Stimulated activated effector memory CD8-positive, alpha-beta T cell treated with anti-CD3 and anti-CD28 coated beads, Interleukin-12 subunit alpha, Interleukin-12 subunit beta, amount 100 ng/mL, for 72 hours (primary cell): ENCODE measurements at places on chromosomes 3 and 15.
A peak's percentile ranks its signal among the peaks of the same experiment; 100 is the strongest.

- DNase-seq, result no peak
These were observed 49.1 kb upstream of the RAB6B start for GRCh38 chr3:133944641-133945380.

DNA sequence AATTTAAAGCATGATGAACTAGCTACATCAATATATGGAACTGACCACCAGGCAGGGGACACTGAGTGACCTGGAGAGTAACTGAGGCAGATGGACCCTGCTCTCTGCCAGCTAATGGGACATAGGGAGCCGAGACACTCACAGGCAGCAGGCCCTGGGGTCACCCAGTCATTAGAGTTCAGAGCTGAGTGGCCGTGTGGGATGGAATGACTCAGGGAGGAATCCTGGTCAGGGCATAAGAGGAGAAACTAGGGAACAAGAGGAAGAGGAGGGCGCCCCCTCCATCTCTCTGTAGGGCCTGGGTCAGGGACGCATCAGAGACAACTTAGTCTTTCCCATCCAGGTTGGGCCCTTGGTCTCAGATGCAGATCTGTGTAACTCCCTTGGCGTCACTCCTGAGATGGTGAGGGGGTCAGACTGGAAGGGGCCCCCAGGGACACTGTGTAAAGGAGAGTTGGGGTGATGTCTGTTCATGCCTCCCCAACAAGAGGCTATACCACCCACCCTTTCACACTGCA, 39.8 kb downstream of the CCDC12 start:
- DNase-seq, result no peak

GRCh38 chr3:46714728-46715506, 2.8 kb downstream of the PRSS50 start:
- DNase-seq, result no peak

DNA sequence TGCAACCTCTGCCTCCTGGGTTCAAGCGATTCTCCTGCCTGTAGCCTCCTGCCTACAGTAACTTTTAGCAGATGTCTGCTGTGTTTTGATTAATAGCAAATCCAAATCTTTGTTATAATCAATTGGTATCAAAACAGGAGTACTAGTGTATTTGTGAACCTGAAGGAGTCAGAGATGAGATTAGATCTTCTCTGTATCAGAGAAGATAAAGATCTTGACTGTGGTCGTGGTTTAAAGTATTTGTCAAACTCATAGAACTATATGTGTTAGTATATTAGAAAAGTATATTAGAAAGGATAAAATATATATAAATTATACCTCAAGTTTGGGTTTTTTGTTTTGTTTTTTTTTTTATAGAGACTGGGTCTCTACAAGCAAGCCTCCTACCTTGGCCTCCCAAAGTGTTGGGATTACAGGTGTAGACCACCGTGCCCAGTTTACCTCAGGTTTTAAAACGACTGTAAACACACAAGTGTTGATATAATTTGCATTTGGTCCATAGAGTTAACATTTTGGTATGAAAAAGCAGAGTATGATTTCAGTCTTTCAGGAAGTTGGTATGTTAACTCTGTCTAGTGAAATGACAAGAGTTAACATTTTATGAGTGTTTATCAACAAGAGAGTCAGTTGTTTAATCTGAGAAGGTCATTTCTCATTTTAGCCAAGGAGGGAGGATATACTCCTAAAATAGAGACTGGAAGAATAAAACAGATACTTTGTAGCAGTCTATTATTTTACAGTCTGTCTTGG, 18.3 kb downstream of the RTF1 start:
- DNase-seq, result no peak

GRCh38 chr3:106428565-106428994, 559.8 kb upstream of the CBLB start:
- no peak for DNase-seq

GRCh38 chr3:62876064-62876463, 848 bp upstream of the CADPS start:
- DNase-seq, result no peak

GRCh38 chr3:105688821-105689220, 180.0 kb downstream of the CBLB start:
- DNase-seq, result no peak

GRCh38 chr3:72347819-72348319, 500.4 kb downstream of the SHQ1 start:
- DNase-seq, result no peak

- DNase-seq, result peak; percentile 80
These were observed 27.6 kb downstream of the ZNF589 start for GRCh38 chr3:48268381-48268935.

- no peak for DNase-seq
These were observed 1.4 kb downstream of the HEMK1 start for GRCh38 chr3:50570508-50571279.

GRCh38 chr3:64806668-64807605, 119.1 kb upstream of the ADAMTS9 start:
- DNase-seq, result no peak

GRCh38 chr3:38131621-38132369, 5.1 kb downstream of the ACAA1 start:
- DNase-seq, result no peak

DNA sequence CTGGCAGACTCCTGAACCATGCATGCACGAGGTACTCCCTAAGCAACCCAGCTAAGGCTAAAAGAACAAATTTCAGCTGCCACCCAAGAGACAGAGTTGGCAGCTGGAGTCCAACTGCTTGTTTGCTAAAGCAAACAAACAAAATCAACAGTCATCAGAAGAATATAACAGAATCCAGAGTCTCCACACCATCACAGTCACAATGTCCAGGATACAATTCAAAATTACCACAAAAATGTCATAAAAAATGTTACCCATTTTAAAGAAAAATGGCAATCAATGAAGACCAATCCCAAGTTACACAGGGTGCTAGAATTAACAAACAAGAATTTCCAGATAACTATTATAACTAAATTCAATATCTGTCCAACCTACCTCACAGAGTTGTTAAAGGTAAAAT, 42.9 kb downstream of the RFTN1 start:
- no peak for DNase-seq
